Glutamatergic neuron (in vitro differentiated cells): ENCODE measurements at places on chromosomes 5 and 9.
A peak's percentile ranks its signal among the peaks of the same experiment; 100 is the strongest.

- H3K4me3 ChIP-seq = no peak overlapping the region
- no peaks in the 10 kb centered on the region for H3K36me3 ChIP-seq
These were observed 23.4 kb downstream of the NR4A3 start for GRCh38 chr9:99845063-99845462.

DNA sequence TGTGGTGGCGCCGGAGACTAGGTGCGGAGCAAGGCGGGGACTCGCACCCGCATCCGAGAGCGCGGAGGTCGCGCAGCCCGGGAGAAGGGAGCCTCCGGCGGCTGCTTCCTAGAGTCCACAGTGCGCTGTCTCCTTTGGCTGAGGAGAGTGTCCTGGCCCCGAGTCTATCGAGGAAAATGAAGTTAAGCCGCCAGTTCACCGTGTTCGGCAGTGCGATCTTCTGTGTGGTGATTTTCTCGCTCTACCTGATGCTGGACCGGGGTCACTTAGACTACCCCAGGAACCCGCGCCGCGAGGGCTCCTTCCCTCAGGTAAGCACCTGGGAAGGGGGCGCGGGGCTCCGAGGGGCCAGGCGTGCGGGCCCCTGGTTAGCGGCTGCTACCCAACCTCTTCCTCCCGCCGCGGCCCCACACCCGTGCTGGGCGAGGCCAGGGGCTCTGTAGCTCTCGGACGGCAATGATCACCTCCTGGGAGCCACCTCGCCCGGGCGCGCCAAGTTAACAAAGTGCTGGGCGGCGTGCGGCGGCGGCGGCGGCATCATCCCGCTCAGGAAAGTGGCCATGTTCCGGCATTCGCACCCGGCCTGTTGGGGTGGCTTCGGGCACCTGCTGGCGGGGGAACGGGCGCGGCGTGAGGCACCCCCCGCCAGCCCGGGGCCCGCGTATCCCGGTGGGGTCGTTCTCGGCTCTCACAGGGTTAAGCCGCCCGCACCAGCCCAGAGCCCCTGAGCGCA lies 681 bp downstream of the MAN2A1 start:
- DNase-seq = peak; percentile 71
- H3K4me1 ChIP-seq = peaks cover 37% of the 10 kb centered on the region
- no peaks in the 10 kb centered on the region for H3K36me3 ChIP-seq
- peak overlapping the region; percentile 92 for H3K4me3 ChIP-seq
- H3K27ac ChIP-seq = peak overlapping the region; percentile 75

DNA sequence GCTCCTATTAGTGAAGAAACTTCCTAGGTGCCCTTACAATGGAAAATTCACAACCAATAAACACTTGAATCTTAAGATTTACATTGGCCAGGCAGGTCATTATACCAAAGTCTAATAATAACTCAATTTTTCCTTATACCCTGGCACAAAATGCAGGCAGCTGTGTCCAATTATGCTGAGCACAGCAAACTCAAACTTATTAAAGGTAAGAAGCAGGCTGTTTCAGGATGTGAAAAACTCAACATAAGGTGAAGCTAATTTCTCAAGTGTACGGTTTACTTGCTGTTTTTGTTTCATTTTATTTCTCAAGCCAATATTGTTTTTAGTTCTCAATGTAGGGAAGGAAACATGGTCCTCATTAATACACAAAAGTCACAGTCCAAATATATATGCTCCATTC lies 405.1 kb downstream of the KCTD16 start:
- H3K4me1 ChIP-seq = no peaks in the 10 kb centered on the region
- H3K36me3 ChIP-seq = no peaks in the 10 kb centered on the region
- no peak overlapping the region for H3K27ac ChIP-seq
- H3K27me3 ChIP-seq = peaks cover 8% of the 10 kb centered on the region
- H3K4me3 ChIP-seq = no peak overlapping the region

GRCh38 chr9:111598733-111599091 lies 735 bp downstream of the PTGR1 start:
- H3K4me1 ChIP-seq = peaks cover 2% of the 10 kb centered on the region
- no peak for DNase-seq
- H3K27me3 ChIP-seq = peaks cover 2% of the 10 kb centered on the region
- H3K36me3 ChIP-seq = no peaks in the 10 kb centered on the region

GRCh38 chr9:92808726-92809451 lies 44.3 kb upstream of the BICD2 start:
- peak; percentile 93 for DNase-seq
- H3K4me3 ChIP-seq = peak overlapping the region; percentile 86
- peaks cover 10% of the 10 kb centered on the region for H3K27me3 ChIP-seq
- H3K36me3 ChIP-seq = no peaks in the 10 kb centered on the region

- no peaks in the 10 kb centered on the region for H3K36me3 ChIP-seq
- peaks cover 5% of the 10 kb centered on the region for H3K27me3 ChIP-seq
- peak overlapping the region; percentile 19 for H3K27ac ChIP-seq
- peaks cover 20% of the 10 kb centered on the region for H3K4me1 ChIP-seq
- peak overlapping the region; percentile 81 for H3K4me3 ChIP-seq
These were observed 3.3 kb upstream of the CDC20B start for GRCh38 chr5:55176176-55176818.

DNA sequence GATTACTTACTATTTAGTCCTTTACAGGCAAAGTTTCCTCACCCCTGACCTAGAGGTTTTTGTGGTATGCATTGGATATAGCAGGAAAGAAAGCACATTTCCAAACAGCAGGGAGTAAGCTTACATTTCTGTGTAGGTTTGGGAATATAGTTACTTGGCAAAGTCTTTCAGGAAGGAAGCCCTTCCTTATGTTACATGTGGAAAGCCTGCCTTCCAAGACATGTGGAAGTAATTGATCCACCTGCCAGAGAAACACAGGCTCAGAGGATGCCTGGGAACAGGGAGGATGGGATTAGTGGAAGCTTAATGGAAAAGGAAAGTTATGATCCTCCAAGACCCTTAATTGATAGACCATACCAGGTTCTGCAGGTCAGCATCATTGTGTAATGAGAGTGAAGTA lies 87.3 kb upstream of the PPP1R2B start:
- DNase-seq = no peak
- no peak overlapping the region for H3K4me3 ChIP-seq
- H3K27ac ChIP-seq = no peak overlapping the region
- H3K4me1 ChIP-seq = no peaks in the 10 kb centered on the region

GRCh38 chr5:158589939-158590338 lies 509.8 kb downstream of the EBF1 start:
- H3K27ac ChIP-seq = no peak overlapping the region
- no peak for DNase-seq
- H3K36me3 ChIP-seq = peaks cover 12% of the 10 kb centered on the region

DNA sequence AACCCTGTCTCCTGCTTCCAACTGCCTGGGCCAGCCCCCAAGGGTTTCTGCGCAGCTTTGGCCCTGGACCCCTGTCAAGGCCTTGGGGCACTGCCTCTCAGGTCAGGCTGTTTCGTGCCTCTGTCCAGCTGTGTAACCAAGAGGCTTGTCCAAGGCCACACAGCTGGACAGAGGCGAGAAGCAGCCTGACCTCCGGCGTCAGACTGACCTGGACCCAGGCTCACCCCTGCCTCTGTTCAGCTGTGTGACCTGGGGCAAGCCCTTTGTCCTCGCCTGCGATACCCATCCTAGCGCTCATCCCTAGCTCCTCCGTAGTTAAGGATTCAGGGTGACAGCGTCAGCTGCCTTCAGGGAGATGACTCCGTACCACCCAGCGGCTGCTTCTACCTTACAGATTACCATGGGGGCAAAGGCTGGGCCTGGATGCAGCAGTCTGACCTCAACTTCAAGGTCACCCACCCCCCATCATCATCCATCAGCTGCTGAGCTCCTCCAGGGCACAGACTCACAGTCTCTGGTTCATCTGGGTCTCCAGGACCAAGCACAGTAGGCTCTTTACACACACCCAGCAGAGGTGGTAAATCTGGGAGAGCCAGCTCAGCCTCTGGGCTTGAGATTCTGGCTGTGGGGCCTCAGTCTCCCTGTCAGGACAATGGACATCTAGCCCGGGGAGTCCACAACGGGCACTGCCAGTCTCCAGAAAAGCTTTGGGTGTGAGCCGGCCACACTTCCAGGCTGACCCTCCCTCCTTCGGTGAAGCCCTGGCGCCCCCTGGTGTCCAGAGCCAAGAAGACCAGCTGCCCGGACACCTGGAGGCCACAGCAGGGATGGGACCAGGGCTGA lies 7.9 kb downstream of the AK1 start:
- H3K27ac ChIP-seq = peak overlapping the region; percentile 28
- peaks cover 10% of the 10 kb centered on the region for H3K27me3 ChIP-seq
- H3K36me3 ChIP-seq = peaks cover 4% of the 10 kb centered on the region
- H3K4me3 ChIP-seq = no peak overlapping the region
- peak; percentile 98 for DNase-seq

GRCh38 chr9:136886610-136887597 lies 588 bp downstream of the TRAF2 start:
- peak overlapping the region; percentile 79 for H3K27ac ChIP-seq
- H3K4me1 ChIP-seq = peaks cover 4% of the 10 kb centered on the region
- no peaks in the 10 kb centered on the region for H3K27me3 ChIP-seq
- H3K36me3 ChIP-seq = no peaks in the 10 kb centered on the region

- H3K36me3 ChIP-seq = no peaks in the 10 kb centered on the region
- no peak for DNase-seq
These were observed 17.7 kb downstream of the RAD1 start for GRCh38 chr5:34897646-34898045.

DNA sequence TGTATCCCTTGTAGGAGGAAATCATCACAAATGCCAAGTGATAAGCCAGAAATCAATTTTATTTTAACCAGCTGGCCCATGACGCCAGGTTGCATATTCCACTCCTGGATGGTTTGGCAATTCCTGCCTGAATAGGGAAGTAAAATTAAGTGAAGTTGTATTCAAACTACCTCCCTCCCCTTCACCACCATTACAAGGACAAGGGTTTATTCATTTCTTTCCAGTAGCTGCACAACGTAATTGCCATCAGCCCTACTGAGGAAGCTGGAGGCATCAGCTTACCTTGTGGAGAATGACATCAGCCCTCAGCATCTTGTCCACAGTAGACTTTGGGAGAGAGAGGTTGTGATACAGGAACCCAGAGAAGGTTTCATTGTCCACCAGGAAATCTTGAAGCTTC lies 66.6 kb downstream of the ABCA1 start:
- no peak overlapping the region for H3K4me3 ChIP-seq
- H3K4me1 ChIP-seq = peaks cover 19% of the 10 kb centered on the region
- H3K36me3 ChIP-seq = peaks cover 4% of the 10 kb centered on the region

- H3K27ac ChIP-seq = no peak overlapping the region
- H3K36me3 ChIP-seq = no peaks in the 10 kb centered on the region
- no peaks in the 10 kb centered on the region for H3K27me3 ChIP-seq
- no peaks in the 10 kb centered on the region for H3K4me1 ChIP-seq
- no peak for DNase-seq
- no peak overlapping the region for H3K4me3 ChIP-seq
These were observed 12.0 kb downstream of the TNC start for GRCh38 chr9:115106001-115106400.

GRCh38 chr9:93258818-93259489 lies 75.0 kb downstream of the WNK2 start:
- peaks cover 8% of the 10 kb centered on the region for H3K27me3 ChIP-seq
- no peak overlapping the region for H3K27ac ChIP-seq
- DNase-seq = peak; percentile 22

DNA sequence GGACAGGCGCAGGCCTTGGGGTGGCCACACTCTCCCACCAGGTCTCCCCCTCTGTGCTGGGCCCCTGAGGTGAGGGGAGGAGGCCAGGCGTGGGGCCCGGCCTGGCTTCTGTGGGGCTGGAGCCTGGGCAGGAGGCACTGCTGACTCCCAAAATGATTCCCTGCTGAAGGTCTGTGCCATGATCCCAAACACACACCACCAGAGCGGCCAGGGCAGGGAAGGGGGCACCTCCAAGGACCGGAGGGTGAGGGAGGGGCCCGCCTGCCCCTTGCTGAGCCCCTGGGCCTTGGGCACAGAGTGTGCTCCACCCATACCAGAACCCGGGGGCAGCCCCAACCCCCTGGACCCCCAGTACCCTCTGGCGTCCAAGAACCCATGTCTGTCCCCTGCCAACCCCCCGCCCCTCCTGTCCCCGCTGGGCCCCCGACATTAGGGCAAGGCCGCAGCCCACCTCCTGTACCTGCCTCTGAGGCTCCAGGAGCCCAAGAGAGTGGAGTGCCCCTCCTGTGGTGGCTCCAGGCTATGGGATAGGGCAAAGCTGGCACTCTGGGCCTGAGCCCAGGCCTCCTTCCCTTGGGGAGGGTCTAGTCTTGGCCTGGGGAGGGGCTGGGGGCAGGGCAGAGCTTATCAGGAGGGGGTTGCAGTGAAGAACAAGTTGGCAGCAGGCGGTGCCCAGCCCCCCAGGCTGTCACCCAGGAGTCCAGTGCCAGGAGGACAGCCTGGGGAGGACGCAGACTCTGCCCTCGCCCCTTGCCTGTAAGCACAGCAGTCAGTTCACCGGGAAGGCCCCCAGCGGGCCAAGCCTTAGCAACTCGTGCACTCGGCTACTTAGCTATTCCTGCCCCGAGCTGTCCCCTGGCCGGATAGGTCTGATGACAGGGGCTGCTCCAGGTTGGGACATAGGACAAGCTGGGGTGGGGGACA lies 2.6 kb upstream of the EGFL7 start:
- H3K27ac ChIP-seq = no peak overlapping the region
- H3K4me1 ChIP-seq = no peaks in the 10 kb centered on the region
- no peak overlapping the region for H3K4me3 ChIP-seq
- no peaks in the 10 kb centered on the region for H3K36me3 ChIP-seq

DNA sequence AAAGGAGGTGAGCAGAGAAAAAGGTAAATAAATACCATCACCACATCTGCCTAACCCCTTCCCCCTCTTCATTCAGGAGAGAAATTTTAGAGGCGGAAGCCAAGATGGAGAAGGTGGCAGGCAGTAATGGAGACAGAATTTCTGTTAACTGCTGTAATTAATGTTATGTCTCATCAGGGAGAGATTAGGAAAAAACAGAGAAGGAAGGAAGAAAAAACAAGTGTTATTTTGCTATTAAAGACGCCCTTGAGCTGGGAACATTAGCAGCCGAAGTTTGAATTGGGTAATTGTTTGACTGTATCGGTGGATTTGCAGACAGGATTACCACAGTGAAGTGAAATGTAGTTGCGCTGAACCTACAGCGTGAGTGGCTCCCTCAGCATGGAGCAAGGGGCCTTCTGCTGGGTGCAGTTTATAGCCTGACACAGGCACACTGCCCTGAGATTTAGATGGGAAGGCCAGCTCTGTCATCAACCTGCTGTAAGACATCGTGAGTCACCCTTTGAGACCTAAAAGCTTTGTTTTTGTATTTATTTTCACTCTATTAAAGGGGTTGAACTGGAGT lies 136.3 kb downstream of the ASTN2 start:
- peak overlapping the region; percentile 25 for H3K4me3 ChIP-seq
- no peaks in the 10 kb centered on the region for H3K36me3 ChIP-seq
- H3K27ac ChIP-seq = peak overlapping the region; percentile 88

DNA sequence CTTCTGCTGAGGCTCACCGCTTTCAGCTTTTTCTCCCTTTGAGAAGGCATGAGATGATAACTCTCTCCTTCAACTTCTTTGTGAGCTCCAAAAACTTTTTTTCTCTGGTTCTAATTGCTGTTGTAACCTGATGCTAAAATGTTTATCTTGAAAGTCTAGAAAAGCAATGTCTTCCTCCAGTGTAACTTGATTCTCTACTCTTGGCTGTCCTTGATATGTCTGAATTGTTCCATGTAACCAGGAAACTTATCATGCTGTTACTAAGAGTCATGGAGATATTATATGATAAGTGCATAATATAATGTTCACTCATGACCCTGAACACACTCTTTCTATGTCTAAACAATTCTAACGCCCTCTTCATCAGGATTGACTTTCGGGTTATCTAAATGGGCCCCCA lies 128.0 kb upstream of the ABCA1 start:
- H3K36me3 ChIP-seq = peaks cover 10% of the 10 kb centered on the region
- peaks cover 1% of the 10 kb centered on the region for H3K27me3 ChIP-seq
- H3K27ac ChIP-seq = no peak overlapping the region
- no peak overlapping the region for H3K4me3 ChIP-seq
- H3K4me1 ChIP-seq = peaks cover 4% of the 10 kb centered on the region

GRCh38 chr9:19699756-19700155 lies 89.1 kb downstream of the SLC24A2 start:
- no peaks in the 10 kb centered on the region for H3K36me3 ChIP-seq
- H3K27ac ChIP-seq = no peak overlapping the region
- no peak overlapping the region for H3K4me3 ChIP-seq
